RKO (cell line): ENCODE measurements at places on chromosomes 13 and 19.

- no peak for DNase-seq
Measured at GRCh38 chr13:84129966-84130365, 247.7 kb upstream of the SLITRK1 start.

DNA sequence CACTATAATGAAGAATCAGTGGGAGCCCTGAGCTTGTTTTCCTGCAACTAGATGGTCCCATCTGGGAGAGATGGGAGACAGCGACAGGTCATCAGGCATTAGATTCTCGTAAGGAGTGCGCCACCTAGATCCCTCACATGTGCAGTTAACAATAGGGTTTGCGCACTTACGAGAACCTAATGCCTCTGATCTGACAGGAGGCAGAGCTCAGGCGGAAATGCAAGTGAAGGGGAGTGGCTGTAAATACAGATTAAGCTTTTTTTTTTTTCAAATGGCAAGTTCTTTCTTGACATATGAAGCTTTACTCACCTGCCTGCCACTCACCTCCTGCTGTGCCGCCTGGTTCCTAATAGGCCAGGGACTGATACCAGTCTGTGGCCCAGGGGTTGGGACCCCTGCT lies 14.4 kb downstream of the CDC16 start:
- no peak for DNase-seq

DNA sequence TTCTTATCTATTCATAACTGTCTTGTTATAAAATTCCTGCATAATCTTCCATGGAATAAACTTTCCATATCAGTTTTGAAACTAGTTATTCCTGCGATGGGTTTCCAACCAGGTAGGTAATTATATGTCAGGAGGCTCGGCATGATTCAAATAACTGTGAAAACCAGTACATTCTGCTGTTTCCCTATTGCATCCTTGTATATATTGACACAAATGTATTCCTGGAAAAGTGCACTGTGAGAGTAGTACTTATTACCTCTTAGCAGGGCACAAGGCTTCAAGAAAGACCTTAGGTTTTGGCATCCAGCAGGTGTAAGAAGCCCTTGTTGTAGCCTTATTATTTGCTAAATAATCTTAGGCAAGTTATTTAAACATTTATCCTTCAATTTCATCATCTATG lies 1131.3 kb upstream of the ATXN8OS start:
- DNase-seq, result no peak

GRCh38 chr13:33072282-33072681 lies 56.1 kb downstream of the KL start:
- no peak for DNase-seq

- no peak for DNase-seq
Measured at GRCh38 chr19:7480222-7480969, 8.4 kb downstream of the PEX11G start.

DNA sequence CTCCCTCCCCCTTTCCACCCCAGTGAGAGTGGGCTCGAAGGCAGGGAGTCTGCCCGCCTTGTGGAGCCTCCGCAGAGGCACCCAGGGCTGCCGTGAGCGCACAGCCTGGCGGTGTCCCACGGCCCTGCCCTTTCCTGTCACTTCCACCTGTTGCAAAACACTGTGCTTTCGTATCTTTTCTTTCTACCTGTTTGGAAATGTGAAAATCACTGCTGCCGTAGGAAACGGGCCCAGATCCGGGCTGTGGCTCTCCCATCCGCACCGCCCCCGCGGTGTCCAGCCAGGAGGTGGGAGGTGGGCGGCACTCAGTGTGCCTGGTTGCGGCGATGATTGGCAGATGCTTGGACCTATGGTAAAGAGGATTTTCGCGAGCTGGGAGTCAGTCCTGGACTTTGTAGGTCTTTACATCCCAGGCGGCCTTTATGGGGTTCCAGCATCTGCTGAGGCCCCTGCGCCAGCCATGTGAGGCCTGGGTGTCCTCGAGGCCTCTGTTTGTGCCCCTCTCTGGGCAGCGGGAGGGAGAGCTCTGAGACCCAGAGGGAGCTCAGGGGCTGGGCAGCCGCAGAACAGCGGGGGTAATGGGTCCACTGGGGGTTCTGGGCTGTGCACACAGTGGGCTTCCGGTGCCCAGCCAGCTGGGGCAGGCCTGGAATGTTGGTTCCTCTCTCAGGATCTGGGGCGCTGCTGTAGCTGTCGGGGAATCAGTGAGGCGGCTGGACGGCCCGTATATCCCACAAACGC lies 6.1 kb downstream of the STK11 start:
- no peak for DNase-seq

- DNase-seq, result no peak
Measured at GRCh38 chr13:59635589-59635988, 528.1 kb downstream of the DIAPH3 start.
